ENCODE measurements at places on chromosomes 13 and 19.
A peak's percentile ranks its signal among the peaks of the same experiment; 100 is the strongest.

DNA sequence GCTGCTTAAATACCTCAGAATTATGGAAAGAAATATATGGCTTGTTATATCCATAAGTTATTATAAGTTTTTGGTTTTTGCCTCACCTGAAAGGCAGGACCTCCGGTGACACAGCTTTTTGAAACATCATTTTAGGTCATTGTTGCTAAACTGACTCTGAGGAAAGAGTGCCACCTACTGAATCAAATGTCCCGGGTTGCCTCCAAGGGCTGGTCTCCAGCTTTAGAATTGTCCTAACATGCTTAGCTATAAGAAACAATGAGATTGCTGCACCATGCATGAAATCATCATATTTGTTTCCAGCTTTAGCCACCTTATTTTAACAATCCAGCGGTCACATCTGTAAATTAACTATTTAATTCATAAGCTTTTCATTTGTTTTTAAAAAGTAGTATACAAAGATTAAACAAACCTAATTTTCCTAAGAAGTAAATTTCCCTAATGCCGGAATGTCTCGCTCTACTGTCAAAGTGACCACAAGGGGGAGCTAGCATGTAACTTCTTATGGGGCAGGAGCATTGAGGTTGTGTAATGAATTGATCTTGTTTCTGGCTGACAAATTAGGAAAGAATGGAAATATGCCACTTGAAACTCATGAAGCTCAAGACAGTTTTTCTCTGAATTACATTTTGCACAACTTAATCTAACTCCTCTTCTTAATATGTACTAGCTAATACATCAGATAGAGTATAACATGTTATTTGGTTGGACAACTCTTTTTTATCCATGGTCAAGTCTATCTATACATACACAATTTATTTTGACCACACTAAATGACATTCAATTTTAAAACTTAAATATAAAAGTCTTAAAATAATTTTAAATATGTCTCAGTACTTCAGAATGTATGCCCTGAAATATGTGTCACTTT, 6.7 kb upstream of the PCDH17 start:
- peak; percentile 75 for DNase-seq

- DNase-seq: no peak
Observed at GRCh38 chr19:4515732-4516131, 2.6 kb downstream of the PLIN4 start.

DNA sequence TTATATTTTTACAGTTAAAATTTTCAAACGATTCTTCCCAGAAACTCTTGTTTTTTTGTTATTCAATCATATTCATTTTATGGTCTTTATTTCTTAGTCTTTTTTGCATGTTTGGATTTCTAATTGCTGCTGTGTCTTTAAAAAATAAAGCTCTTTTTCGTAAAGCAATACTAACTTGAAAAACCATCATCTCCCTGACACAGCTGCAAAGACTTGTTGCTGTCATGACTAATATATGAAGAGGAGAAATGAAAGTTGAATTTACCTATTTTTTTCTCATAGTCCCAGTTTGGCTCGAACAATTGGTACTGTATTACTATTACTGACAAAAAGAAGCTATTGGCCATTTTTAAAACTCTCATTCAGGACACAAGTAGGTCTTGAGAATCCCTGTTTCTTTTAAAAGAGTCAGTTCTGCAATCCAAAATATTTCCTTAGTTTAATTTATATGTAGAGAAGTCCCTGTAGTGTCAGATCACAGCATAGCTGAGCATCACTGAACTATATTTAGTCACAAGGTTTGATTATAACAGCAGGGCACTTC, 12.1 kb upstream of the SPART start:
- DNase-seq: no peak

DNA sequence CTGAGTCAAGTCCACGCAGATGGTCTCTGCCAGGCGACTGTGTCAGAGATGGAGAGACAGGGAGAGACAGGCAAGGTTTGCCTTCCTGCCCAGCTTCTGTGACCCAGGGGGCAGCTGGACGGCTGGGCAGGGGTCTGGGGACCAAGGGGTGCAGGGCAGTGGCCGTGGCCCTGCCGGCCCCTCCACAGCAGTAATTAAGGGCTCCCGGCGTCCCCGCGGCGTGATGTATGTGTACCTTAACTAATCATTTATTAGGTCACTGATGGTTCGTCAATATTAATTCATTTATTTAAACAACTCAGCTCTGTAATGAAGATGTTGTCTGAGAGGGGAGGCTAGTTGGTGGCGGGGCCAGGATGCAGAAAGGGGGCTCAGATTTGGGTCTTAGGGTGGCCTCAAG, 28.6 kb upstream of the TCF3 start:
- no peak for DNase-seq

DNA sequence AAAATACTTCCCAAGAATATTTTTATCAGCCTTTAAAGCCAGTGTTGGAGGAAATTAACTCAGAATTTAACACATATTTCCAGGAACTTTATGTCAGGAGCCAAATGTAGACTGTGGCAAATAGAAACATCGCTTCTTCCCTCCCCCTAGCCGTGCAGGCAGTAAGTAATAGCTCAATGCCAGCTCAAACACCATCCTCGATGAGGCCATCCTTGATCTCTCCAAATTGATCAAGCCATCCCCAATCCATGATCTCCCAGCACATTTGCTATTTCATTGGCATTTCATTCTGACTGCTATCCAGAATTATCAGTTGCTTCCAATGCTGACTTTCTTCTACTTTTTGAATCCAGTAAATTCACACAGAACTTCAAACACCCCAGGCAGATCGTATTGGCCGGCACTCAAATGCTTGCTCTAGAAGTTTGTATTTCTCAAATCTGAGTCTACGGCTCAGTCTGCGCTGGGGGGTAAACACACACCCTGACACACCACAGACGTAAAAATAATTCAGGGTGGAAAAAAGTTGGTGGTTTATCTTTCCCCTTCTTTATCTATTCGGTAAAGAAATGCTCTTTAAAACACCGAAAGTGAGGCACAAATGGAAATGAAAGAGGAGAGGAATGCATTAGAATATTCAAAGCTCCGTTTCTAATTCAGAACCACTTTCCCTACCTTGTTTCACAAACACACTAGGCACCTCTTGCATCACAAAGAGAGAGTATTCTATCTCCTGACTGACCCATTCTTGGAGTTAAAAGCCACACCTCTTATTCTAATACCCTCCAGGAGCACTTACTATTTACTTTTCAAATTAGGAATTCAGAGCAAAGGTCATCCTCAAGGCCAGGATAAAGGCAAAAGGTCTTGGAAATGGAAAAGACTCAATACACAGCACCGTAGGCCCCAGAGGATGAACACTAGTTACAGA, 991 bp downstream of the OBI1 start:
- DNase-seq: peak; percentile 34

DNA sequence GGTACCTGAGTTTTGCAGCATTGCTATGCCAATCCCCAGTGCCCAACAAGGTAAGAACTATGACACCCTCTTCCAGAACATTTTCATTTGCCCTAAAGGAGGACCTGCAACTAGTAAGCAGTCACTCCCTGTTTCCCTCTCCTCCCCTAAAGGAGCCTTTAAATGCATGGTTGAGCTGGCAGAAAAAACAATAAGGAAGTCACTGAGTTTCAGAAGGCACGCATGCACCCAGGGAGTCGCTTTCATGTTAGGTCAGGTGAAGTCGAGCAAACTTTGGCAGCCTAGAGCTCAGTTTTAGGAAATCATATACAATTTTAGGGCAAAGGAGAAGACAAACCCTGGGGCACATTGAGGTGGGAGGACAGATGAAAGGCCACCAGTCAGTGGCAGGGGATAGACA, 11.8 kb downstream of the NLRP11 start:
- no peak for DNase-seq

- DNase-seq: no peak
Observed at GRCh38 chr13:113589961-113590339, 5.4 kb downstream of the TFDP1 start.

GRCh38 chr19:16452325-16452724, 19.4 kb downstream of the EPS15L1 start:
- DNase-seq: no peak

DNA sequence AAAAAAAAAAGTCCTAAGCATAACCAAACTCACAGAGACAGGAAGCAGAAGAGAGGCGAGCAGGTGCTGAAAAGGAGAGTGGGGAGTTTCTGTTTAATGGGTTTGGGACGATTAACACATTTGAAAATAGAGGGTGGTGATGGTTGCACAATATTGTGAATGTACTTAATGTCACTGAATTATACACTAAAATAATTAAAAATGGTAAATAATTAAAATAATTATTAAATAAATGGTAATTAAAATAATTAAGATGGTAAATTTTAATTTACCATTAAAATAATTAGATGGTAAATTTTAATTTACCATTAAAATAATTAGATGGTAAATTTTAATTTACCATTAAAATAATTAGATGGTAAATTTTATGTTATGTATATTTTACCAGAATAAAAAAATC, 74.8 kb upstream of the XPO4 start:
- no peak for DNase-seq

DNA sequence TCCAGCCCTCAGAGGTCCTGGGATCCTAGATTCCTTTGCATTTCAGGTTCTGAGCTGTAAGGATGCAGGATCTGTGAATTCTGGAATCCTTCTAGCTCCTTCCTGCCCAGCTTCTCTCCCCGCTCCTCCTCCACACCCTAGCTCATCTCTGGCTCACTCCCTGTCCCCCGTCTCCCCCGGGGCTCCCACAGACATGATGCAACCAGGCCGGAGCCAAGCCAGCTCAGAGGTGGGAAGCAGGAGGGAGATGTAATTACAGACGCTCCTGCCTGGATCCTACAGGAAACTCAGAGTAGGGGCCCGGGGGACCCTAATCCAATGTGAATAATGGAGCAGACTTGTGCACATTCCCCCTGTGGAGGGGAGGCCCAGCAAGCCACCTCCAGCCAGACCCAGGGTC, 4.5 kb downstream of the GNG8 start:
- DNase-seq: peak; percentile 46

- DNase-seq: peak; percentile 61
Observed at GRCh38 chr13:109652531-109652930, 133.9 kb downstream of the IRS2 start.

DNA sequence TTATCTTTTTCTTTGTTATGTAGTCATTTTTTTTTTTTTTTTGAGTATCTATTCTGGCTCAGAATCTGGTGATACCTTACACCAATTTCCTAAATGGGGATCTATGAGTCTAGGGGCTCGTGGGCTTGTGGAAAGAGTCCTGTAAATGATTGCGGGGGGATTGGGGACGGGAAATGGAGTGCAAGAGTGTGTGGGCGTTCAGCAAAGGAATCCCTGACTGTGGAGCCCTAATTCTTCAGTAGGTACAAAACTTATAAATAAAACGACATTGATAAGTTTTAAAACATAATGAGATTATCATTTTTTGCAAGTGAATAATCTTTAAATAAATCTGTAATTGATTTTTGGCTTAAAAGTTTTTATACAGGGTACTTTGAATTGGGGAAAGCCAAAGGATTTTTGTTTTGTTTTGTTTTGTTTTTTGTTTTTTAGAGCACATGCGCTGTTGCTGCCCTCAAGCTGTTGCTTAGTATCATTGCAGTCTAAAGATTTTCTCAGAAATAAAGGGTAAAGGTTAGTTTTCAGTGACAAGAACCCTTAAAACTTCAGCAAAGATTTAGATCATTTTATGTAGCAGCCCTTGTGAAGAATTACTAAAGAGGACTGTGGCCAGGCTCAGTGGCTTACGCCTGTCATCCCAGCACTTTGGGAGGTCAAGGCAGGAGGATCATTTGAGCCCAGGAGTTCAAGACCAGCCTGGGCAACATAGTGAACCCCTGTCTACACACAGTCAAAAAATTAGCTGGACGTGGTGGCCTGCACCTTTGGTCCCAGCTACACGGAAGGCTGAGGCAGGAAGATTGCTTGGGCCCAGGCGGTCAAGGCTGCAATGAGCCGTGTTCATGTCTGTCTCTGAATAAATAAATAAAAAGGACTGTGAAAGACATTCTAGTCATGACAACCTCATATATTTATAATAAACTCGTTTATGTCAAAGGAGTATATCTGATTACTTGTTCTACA, 1.7 kb downstream of the ERCC5 start:
- peak; percentile 71 for DNase-seq

GRCh38 chr19:30488191-30488590, 116.0 kb downstream of the ZNF536 start:
- DNase-seq: no peak

Data from choroid plexus epithelial cell (primary cell).